Hematopoietic multipotent progenitor cell treated with erythropoietin and hydrocortisone succinate and interleukin-3 and kit ligand, for 4 days (in vitro differentiated cells): ENCODE measurements at places on chromosomes 6 and 20.

DNA sequence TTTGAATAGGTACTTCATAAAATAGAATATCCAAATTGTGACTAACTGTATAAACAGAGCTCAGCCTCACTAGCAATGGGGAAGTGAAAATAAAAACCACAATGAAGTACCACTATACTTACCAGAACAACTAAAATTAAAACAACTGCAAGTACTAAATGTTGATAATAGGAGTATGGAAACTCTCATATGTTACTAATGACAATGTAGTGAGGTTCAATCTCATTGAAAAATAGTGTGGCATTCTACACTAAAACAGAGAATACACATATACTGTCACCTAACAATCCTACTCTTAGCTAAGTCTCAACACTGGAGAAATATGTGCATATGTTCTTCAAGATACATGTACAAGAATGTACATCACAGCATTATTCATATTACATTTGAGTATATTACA lies 132.0 kb upstream of the CARMIL1 start:
- DNase-seq = peak; percentile 52

DNA sequence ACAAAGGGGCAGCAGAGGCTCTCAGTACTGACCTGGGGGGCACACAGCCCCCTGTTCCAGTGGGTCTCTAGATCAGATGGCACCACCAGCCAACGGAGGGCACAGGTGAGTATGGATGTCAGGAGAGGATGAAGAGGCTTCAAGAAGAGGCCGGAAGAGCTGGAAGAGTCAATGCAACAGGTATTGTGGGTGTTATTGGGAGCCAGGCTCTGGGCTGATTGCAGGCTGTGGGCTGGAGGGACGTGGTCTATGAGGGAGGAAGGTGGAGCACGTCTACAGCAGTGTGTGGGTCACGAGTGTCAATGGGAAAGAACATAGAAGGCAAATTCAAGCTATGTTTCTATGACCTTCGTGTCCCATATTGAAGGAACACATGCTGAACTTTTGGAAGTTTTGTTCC lies 18.8 kb upstream of the TAGAP start:
- DNase-seq = no peak

DNA sequence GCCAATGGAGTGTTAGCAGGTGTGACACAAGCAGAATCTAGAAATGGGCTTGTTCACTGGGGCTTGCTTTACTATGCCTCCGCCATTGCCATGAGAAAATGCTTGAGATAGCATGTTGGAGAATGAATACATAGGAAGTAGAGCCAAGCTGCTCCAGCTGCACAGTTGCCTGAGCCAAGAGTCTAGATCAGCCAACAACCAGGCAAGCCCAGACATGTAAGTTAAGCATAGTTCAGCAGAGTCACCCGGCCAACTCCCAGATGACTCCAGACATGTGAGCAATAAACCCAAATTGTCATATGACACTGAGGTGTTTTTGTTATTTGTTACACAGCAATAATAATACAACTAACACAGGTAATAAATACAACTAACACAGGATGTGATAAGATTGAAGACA lies 167.9 kb downstream of the HAO1 start:
- no peak for DNase-seq

GRCh38 chr6:88722686-88723085 lies 240.7 kb downstream of the RNGTT start:
- no peak for DNase-seq

GRCh38 chr20:35496481-35496880 lies 33.0 kb downstream of the C20orf173 start:
- no peak for DNase-seq

GRCh38 chr6:53647462-53648094 lies 18.0 kb downstream of the KLHL31 start:
- peak; percentile 74 for DNase-seq

- DNase-seq = no peak
Measured at GRCh38 chr6:84027340-84028181, 6.0 kb upstream of the MRAP2 start.

GRCh38 chr6:148438632-148439031 lies 96.0 kb downstream of the SASH1 start:
- no peak for DNase-seq

GRCh38 chr6:166752928-166753721 lies 126.1 kb upstream of the RPS6KA2 start:
- DNase-seq = no peak

DNA sequence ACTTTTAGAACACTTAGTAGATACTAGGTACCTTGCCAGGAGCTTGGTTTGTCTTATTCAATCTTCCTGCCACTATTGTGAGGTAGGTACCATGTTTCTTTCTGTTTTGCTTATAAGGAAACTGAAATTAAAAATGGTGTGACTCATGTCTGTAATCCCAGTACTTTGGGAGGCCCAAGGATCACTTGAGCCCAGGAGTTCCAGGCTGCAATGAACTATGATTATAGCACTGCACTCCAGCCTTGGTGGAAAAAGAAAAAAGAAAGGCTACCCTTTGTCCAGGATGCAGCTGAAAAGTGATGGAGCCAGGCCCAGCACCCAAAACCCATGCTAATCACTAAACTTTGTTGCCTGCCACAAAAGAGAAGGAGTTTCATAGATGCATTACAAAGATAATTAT lies 34.1 kb upstream of the LAMA4 start:
- DNase-seq = no peak

DNA sequence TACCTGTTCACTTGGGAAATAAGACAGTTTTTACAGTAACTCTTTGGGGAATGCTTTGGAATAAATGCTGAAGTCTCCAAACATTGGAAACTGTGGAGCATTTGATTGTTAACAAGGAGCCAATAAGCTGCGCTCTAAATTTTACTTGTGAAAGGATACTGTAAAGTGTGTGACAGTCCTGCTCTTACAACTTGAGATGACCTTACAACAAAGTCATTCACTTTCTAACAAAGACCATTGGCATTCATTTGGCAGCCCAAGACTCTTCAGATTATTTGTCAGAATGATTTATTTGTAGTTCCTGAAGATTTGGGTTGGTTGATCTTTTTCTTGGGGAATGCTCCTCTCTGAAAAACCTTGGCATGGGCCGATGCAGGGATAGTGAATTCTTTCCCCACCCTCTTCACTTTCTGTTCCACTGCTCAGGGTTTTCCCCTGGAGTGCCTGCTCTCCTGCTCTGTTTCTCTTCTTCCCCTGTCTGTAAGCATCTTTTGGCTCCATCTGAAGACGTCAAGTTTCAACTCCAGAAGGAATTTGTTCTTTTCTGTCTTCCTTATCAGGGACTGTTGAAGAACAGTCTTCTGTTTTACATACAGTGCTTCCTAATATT lies 116.4 kb downstream of the AKAP7 start:
- DNase-seq = no peak
